ENCODE measurements at places on chromosomes 3 and 15. TPM values are rescaled to one million over a fixed set of nuclear protein-coding genes. Genes with fewer than 3 reads are reported as not detected.

CASR gene
- not detected for total RNA-seq

DNA sequence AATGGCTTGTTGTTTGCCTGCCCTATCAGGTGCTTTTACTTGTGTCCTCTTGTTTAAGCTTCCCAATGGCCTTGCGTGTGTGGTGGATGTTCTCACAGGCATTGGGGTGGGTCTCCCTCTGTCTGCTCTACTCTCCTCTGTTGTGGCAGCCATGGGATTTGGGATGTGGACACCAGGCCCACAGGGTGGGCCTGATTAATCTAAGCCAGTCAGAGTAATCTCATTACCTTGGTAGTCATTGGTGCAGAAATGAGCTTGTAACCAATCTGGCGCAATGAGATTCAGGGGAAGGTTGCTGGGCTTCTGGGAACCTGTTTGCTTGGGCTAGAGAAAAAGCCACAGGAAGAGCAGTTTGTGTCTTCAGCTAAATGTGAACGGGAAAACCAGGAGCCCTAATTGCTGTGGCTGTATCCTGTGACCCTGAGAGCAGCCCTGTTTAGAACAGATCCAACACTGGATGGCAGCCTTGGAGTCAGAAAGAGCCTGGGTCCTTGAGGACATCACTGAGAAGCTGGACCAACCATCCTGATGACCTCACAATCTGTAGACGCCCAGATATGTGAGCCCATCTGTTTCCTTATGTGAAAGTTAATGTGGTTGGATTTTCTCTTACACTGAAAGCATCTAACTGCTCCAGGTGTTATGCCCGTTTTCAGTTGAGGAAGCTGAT is 157.3 kb upstream of the UBE2E1 start:
- no peak for DNase-seq
- H3K27ac ChIP-seq = no peak overlapping the region

GRCh38 chr15:48810414-48811324 is at the start of gene CEP152:
Gene CEP152, minus strand, starts transcription at chr15:48811069. Its CDS starts 5,420 bp downstream, at chr15:48805649.
- H3K4me1 ChIP-seq = peaks cover 32% of the 10 kb centered on the region
- no peaks in the 10 kb centered on the region for H3K36me3 ChIP-seq
- H3K4me3 ChIP-seq = peak within 1 kb of the TSS; percentile 99
- peak; percentile 95 for DNase-seq
- H3K27me3 ChIP-seq = peaks cover 3% of the 10 kb centered on the region

NAA80 gene
- 9.7 TPM for total RNA-seq

DNA sequence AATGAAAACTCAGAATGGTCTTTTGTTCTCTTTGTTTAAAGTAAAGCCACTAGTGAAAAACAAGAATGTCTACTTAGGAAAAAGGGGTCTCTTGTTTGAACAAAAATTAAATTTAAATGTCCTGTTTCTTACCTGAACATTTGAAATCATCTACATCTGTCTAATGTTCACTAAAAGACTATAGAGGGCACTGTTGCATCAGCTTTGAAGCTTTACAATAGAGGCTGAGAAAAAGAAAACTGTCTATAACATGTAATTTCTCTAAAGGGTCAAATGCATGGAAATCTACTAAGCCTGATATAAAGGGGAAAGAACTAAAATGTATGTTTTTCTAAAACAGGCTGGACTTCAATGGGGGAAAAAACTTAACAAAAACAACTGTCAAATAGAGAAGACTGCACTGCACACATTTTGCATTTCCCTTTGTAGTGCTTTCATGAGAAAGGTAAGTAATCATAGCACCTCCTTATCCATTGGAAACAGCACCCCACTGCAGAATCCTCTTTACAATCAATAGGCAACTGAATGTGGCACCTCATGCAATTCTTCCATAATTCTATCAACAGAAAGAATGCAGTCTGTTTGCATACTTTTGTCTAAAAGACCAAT is 26.3 kb downstream of the DPH6 start:
- no peak for DNase-seq
- H3K36me3 ChIP-seq = no peaks in the 10 kb centered on the region
- no peak overlapping the region for H3K27ac ChIP-seq
- H3K4me3 ChIP-seq = no peak overlapping the region
- H3K4me1 ChIP-seq = peaks cover 17% of the 10 kb centered on the region
- no peaks in the 10 kb centered on the region for H3K27me3 ChIP-seq

GPR149 gene
- not detected for total RNA-seq

- peak overlapping the region; percentile 15 for H3K4me3 ChIP-seq
- H3K4me1 ChIP-seq = peaks cover 69% of the 10 kb centered on the region
- no peaks in the 10 kb centered on the region for H3K36me3 ChIP-seq
- no peak for DNase-seq
- no peaks in the 10 kb centered on the region for H3K27me3 ChIP-seq
These were observed 117.8 kb upstream of the PRICKLE2 start for GRCh38 chr3:64342940-64343688.

GRCh38 chr3:128879991-128880390 is 571 bp downstream of the ACAD9 start:
- peak overlapping the region; percentile 98 for H3K27ac ChIP-seq
- H3K36me3 ChIP-seq = peaks cover 4% of the 10 kb centered on the region
- peak overlapping the region; percentile 95 for H3K4me3 ChIP-seq
- DNase-seq = no peak

TRH gene
- 0.36 TPM for total RNA-seq

GPR27 gene
- total RNA-seq = 9.4 TPM

GRCh38 chr3:31095255-31095654 is 200.8 kb upstream of the GADL1 start:
- H3K4me3 ChIP-seq = no peak overlapping the region
- no peak for DNase-seq
- H3K27ac ChIP-seq = no peak overlapping the region
- H3K27me3 ChIP-seq = no peaks in the 10 kb centered on the region
- no peaks in the 10 kb centered on the region for H3K4me1 ChIP-seq

ERICH6 gene
- total RNA-seq = 0.40 TPM

PTH1R gene
- total RNA-seq = 0.34 TPM

DNA sequence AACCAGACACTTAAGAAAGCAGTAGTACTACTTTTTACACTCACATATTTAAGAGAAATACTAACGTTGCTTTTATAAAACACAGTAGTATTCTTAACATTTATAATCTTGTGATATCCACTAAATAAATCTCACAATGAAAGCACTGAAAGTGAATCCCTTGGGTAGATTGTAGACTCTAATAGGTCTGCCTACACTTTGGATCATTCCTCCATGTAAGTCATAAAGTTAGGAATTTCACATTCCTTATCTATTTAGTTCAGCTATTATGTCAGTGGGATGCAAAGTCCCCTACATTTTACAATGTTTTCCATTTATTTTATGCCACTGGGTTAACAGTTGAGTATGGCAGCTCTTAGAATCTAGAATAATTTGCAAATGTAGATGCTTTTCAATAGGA is 330.7 kb downstream of the LSAMP start:
- no peak overlapping the region for H3K4me3 ChIP-seq
- no peak overlapping the region for H3K27ac ChIP-seq

DNA sequence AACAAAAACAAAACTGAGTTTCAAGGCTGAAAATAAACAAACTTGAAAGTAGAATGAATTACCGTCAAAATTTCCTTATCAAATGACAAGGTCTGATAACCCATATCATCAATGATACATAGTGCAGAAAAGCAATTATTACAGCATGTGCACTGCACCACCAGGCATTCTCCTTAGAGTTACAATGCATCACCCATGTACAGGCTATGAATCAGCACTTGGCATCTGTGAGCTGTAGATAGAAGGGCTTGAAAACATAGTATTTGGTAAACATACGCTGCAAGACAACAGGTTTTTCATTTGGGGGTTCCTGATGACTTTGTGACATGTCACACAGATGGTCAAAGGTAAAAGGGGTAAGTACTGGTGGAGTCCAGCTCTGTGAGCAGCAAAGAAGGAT is 265.1 kb downstream of the CTNNB1 start:
- H3K27me3 ChIP-seq = no peaks in the 10 kb centered on the region
- H3K27ac ChIP-seq = no peak overlapping the region
- no peak for DNase-seq

DNA sequence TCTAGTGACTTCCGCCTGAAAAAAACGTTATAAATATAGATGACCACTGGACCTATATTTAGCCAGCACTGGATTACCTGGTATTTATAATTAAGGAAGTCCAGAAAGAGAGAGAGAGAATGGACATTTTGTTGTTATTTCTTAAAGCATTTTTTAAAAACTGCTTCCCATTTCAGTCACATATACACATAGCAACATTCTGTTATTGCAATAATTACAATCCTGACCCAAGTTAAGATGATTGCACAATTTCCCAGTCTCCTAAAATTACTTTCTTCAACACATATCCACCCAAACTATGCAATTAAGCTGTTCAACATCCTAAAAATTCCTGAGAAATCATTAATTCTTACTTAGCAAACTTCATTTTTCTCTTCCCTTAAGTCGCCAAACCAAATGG is 37.7 kb downstream of the PCSK6 start:
- H3K4me1 ChIP-seq = peaks cover 30% of the 10 kb centered on the region
- H3K27ac ChIP-seq = no peak overlapping the region
- no peaks in the 10 kb centered on the region for H3K27me3 ChIP-seq
- no peak for DNase-seq

GRCh38 chr3:42070524-42070923 is 20.6 kb upstream of the TRAK1 start:
- no peaks in the 10 kb centered on the region for H3K36me3 ChIP-seq
- H3K4me3 ChIP-seq = no peak overlapping the region
- no peak for DNase-seq

- DNase-seq = no peak
- H3K27ac ChIP-seq = peak overlapping the region; percentile 59
- H3K4me3 ChIP-seq = no peak overlapping the region
- no peaks in the 10 kb centered on the region for H3K27me3 ChIP-seq
- no peaks in the 10 kb centered on the region for H3K36me3 ChIP-seq
- H3K4me1 ChIP-seq = peaks cover 8% of the 10 kb centered on the region
These were observed 171.8 kb upstream of the LPP start for GRCh38 chr3:187982142-187982541.

GRCh38 chr3:108202834-108203233 is 19.4 kb downstream of the IFT57 start:
- H3K36me3 ChIP-seq = peaks cover 11% of the 10 kb centered on the region
- DNase-seq = no peak
- H3K27me3 ChIP-seq = no peaks in the 10 kb centered on the region
- no peaks in the 10 kb centered on the region for H3K4me1 ChIP-seq
- no peak overlapping the region for H3K27ac ChIP-seq
- H3K4me3 ChIP-seq = no peak overlapping the region

DNA sequence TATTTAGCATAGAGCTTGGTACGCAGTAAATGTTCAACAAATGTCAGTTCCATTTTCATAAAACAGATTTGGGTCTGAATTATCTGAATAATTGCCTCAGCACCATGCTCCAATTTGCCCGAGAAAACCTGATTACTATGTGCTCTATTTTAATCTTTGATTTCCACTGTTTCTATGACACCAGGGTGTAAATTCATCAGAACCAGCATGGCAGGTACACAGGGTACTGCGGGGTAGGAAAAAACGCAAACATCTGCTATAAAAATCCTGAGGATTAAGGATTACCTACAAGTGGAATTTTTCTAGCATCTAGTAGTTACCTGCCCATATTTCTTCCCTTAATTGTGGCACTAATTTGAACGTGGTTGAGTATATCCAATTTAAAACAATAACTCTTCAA is 70.3 kb downstream of the RAD18 start:
- H3K36me3 ChIP-seq = peaks cover 6% of the 10 kb centered on the region
- no peaks in the 10 kb centered on the region for H3K4me1 ChIP-seq
- H3K27ac ChIP-seq = no peak overlapping the region
- no peaks in the 10 kb centered on the region for H3K27me3 ChIP-seq
- H3K4me3 ChIP-seq = no peak overlapping the region

GRCh38 chr3:64251019-64251418 is 25.8 kb upstream of the PRICKLE2 start:
- H3K4me3 ChIP-seq = no peak overlapping the region
- no peaks in the 10 kb centered on the region for H3K4me1 ChIP-seq
- no peak for DNase-seq
- H3K27me3 ChIP-seq = no peaks in the 10 kb centered on the region
- no peaks in the 10 kb centered on the region for H3K36me3 ChIP-seq

DNA sequence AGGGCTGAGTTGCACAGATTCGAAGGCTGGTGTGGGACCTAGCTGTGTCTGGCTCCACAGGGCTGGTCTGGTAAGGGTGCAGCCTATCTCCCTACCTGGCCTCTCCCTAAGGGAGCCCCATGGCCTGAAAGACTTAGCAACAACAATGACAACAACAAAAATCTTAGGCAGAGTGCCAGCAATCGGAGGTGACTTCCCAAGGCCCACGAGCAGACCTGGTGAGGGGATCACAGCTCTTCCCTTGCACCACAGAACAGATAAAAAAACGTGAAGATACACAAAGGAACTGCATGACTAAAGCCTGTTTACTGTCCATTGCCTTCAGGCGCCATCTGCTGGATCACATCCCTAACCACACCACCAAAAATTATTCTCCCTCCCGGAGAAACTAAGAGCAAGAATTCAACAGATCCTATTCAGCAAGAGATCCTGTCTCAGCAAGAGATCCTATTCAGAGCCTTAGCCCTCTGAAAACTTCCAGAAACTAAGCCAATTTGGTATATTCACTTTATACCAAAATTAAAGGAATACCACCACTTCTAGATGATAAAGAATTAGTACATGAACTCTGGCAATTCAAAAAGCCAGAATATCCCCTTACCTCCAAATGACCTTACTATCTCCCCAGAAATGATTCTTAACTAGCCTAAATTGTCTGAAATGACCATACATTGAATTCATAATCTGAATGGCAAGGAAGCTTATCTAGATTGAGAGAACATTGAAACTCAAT is 24.1 kb upstream of the OR5K4 start:
- DNase-seq = peak; percentile 50
- no peaks in the 10 kb centered on the region for H3K36me3 ChIP-seq
- H3K4me1 ChIP-seq = peaks cover 10% of the 10 kb centered on the region
- H3K27me3 ChIP-seq = peaks cover 59% of the 10 kb centered on the region
- peak overlapping the region; percentile 30 for H3K27ac ChIP-seq

DNA sequence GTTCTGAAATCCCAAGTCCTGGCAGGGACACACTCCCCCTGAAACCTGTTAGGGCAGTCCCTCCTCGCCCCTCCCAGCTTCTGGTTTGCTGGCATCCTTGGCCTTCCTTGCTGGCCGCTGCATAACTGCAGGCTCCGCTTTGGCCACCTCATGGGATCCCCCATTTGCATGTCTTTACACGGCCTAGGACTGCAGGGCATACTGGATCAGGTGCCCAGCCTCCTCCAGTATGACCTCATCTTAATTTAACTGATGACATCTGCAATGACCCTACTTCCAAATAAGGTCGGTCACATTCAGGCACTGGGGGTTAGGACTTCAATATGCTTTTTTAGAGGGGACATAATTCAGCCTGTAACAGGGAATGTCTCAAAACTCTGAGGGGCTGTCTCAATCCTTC is 173.3 kb downstream of the RAB11A start:
- peaks cover 21% of the 10 kb centered on the region for H3K27me3 ChIP-seq
- DNase-seq = no peak
- H3K4me1 ChIP-seq = peaks cover 4% of the 10 kb centered on the region
- no peaks in the 10 kb centered on the region for H3K36me3 ChIP-seq
- no peak overlapping the region for H3K27ac ChIP-seq

GRCh38 chr3:86176445-86176784 is 814.5 kb downstream of the VGLL3 start:
- peaks cover 25% of the 10 kb centered on the region for H3K4me1 ChIP-seq
- no peak for DNase-seq
- H3K36me3 ChIP-seq = no peaks in the 10 kb centered on the region

RAF1 gene
- 123 TPM for total RNA-seq

- DNase-seq = no peak
- no peak overlapping the region for H3K4me3 ChIP-seq
- H3K27ac ChIP-seq = no peak overlapping the region
- H3K27me3 ChIP-seq = no peaks in the 10 kb centered on the region
- H3K4me1 ChIP-seq = peaks cover 13% of the 10 kb centered on the region
These were observed 118.5 kb upstream of the LIPC start for GRCh38 chr15:58313304-58313703.

LRRC34 gene
- 10.1 TPM for total RNA-seq

C3orf20 gene
- not detected for total RNA-seq

Data from neural crest cell (in vitro differentiated cells).